ENCODE measurements at places on chromosomes 5 and 9.

DNA sequence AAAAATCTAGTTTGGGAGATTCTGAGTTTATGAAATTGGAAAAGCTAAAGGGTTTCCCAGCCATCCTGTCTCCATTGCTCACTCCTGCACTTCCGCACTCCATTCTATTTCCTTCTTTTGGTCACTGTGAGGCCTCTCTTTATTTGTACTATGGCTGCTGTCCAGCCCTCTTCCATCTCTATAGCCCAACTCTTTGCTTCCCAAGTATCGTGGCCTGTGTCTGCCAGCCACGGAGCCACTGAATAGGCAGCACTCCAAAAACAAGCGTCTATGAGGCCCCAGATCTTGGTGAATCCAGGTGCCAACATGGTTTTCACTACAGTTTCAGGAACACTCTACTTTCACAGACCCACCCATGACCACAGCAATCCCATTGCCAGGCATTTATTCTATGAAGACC, 37.2 kb downstream of the GRAMD2B start:
- no peak for DNase-seq

GRCh38 chr9:7139886-7140285, 382.1 kb downstream of the KDM4C start:
- DNase-seq = no peak

DNA sequence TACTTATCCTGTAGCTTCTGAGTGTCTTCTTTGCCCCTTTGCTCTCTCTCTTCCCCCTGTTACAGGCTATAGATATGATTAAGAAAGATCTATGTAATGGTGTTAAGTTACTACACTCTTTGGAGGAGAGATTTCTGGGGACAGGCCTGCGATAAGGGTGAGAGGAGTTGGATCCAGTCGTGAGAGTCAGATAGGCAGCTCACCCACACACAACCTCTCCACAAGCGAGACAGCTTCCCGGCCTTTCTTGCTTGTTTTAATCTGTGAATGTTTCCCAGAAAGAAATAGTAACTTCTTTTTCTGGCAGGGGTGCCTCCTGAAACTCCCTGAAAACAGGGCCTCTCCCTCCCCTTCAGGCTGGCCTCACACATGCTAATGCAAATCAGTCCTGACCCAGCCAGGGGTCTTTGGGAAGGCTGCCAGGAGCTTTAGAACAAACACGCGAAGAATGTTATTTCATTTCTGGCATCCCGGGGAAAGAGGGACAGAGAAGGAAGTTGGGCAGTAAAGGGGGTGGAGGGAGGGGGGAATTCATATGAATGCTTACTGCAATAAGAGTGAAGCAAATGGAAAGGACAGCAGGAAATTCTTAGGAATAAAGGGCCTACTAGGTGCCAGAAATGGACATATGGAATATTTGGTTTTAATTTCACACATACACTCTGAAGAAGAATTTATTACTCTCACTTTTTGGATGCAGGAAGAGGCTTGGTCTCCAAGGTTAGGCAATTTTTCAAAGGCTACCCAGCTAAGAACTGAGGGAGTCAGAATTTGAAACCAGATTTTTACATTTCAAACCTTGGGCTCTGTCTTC, 215.8 kb upstream of the TRIM32 start:
- DNase-seq = no peak

GRCh38 chr9:18874069-18874468, 158.9 kb downstream of the SAXO1 start:
- DNase-seq = no peak

- DNase-seq = no peak
These were observed 21.5 kb upstream of the SEMA4D start for GRCh38 chr9:89519366-89519805.

- DNase-seq = no peak
These were observed 680.0 kb downstream of the TAF11L14 start for GRCh38 chr5:18314192-18314778.

DNA sequence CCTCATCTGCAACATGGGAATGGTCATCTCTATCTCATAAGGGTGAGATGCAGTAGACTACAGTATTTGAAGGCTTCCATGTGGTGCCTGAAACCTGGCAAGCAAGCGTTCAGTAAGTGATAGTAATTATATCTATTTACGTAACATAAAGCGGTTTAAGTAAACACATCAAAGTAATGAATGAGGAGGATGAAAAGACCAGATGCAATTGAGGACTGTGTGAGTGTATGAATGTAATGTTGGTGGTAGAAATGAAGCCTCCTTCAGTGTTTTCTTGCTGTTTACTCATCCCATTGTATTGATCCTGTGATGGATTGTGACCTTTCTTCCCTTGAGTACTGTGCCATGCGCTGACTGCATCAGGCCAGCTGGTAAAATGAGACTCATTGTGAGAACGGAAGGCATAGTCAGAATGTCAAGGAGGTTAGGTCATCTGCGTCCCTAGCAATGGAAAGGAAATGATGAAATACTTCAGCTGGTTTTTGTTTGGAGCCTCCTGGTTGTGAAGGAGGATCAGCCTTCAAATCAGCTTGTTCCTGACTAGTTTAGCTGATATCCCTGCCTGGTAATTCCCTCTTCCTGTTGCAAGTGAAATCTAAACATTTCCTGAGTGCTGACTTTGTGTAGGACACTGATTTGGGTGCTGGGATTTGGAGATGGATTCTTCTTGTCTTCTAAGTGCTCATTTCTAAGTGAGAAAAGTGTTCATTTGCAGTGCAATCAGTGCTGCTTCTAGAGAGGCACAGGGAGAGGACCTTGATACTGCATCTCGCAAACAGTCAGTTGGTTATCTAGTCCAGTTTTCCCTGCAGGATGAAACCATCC, 35.6 kb downstream of the TNFSF8 start:
- DNase-seq = no peak

GRCh38 chr5:16544607-16545374, 72.0 kb downstream of the RETREG1 start:
- no peak for DNase-seq

- DNase-seq = no peak
These were observed 84.5 kb upstream of the SIMC1 start for GRCh38 chr5:176153741-176154140.

GRCh38 chr5:5407924-5408323, 14.6 kb upstream of the ICE1 start:
- no peak for DNase-seq

GRCh38 chr5:154734370-154735248, 20.6 kb upstream of the LARP1 start:
- DNase-seq = no peak

DNA sequence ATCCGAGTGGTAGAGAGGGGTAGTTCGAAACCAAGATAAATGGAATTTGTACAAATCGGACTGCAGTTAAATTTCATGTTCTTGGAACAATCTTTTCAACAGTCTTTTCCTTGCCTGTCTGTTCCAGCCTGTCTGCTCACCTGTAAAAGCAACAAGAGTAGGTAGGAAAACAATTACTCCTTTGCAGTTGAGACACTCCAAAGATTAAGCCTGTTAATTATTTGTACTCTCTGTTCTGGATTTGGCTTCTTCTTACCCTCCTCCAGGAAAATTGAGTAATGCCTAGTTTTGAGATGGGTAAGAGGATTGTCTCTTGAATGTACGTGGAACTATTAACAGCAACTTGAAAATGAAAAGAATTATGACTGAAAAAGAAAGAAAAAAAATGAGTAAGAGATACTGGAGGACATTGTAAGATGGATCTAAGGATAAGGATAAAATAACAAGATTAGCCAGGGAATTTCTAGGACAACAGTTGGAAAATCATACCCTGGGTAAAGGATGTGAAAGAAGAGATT, 24.3 kb downstream of the SPAAR start:
- DNase-seq = no peak

DNA sequence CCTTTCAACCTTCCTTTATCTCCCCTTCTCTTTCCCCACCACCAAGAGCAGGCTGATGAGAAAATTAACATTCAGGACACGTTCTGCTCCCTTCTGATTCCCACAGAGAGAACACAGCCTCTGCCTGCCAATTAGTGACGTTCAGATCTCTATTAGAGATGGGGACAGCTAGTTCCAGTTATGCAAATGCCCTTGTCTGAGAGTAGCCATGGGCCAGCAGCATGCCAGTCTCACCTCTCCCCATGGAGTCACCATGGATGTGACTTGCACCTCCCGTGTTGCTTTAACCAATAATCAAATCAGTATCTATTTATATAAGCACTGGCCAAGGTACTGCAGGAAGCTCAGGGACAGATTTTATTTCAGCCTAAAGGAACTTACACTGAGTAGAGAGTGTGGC, 61.3 kb downstream of the KCNIP1 start:
- DNase-seq = no peak

DNA sequence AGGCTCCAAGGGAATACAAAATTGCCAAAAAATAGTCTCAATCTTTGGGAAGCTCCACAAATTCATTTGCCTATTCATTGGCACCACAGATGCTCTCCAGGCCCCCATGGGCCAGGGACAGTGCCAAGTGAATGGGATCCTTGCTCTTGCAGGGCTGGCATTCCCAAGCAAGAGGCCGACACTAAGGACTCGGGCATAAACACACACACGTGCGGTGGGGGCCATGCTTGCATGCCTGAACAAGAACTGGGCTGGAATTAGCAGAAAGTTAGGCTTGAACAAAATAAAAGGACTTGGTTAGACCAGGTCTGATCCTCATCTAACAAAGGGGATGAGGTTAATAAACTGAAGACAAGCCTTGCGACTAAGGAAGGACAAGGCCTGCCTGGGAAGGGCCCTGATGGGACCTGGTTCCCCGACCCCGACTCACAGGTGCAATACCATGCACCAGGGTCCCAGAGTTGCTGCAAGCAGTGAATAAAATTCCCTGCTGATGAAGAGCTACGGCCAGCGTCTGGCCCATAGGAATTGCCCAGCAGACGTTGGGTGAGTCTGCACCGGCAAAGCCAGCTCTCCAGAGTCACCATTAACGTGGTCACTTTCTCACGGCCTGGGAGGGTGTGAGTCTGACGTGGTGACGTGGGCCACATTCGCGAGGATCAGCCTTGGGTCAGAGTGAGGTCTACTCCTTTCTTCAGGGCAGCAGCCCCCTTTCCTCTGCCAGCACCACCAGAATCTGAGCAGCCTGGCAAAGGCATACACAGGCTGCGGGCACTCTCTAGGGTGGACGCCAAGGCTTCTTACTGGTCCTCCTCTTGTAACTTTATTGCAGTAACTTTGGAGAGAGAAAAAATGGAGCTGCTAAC, 77.4 kb upstream of the FCN1 start:
- DNase-seq = no peak

DNA sequence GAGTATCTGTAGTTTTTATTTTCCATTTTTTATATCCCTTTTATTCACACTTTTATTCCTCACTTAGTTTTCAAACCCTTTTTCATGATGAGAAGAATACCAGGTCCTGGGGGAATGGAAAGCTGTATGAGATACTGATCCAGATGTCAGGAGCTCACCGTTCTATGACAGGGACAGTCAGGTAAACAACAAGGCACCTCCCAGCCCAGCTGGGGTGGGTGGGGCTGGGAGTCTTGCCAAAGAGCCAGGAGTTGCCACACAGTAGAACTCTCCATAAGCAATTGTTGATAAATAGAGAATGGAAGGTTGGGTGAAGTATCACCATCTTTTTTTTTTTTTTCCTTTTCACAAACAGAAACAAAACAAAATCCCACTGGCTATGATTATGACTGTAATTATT, 225.8 kb downstream of the NSG2 start:
- no peak for DNase-seq

DNA sequence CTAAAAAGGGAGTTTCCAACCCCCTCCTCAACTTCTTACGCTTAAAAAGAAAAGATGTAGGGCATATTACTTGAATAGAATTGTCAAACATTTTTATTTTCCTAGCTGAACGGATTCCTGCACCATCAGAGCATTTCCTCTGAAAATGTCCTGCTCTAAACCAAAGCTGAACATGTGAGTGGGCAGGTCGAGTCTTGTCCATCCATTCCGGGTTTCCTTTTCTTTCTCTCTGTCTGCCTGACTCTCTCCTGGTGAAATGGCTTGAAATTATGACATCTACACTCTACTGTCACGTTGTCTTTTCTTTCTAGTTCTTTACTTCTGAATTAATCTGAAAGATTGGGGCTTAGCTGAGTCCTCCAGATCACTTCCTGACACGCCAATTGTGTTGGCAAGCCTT, 39.2 kb upstream of the PTPN3 start:
- no peak for DNase-seq

GRCh38 chr5:82796643-82797416, 280.4 kb downstream of the TMEM167A start:
- no peak for DNase-seq

DNA sequence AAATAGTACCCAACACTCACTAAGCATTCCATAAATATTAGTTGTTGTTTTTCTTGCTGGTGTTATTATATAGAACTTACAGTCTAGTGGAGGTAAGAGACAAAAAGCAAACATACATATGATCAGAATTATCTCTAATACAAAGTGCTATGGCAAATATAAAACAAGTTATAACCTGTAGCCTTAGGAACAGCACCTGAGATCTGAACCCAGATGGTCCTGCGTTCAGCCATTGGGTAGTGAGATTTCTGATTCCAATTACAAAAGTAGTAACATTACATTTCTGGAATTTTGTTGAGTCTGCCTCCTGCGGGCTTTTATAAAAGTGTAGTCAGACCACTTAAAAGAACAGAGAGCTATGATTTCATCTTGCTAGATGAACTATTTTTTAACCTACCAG, 242.9 kb upstream of the ZNF462 start:
- DNase-seq = no peak

DNA sequence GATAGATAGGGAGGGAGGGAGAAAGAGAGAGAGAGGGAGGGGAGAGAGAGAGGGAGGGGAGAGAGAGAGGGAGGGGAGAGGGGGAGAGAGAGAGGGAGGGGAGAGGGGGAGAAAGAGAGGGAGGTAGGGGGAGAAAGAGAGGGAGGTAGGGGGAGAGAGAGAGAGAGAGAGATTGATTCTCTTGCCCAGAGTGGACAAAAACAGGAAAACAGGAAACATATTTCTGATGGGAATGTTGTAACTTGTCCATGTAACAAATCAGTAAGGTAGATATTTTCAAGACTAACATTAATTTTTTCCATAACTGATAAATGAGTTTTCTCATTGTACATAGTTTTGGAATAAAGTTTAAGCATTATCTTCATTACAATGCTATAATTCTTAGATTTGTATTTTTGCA, 811.7 kb upstream of the GRAMD2B start:
- DNase-seq = no peak

DNA sequence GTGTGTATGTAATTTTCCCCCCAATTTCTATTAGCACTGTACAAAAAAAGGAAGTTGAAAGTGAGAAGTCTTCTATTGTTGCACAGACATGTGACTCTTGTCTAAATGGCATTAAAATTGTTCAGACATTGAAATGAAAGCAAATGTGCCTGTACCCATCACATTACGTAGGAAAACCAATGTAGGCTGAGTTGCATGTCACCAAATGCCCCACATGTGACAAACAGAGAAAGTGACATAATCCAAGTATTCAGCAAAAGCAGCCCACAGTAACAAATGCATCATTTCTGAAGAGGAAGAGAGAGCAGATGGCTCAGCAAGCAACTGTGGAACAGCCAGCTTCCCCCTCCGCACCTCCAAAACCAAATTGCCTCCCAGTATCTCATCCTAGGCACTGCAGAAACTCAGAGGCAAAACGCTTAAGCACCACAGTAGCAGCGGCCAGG, 161.5 kb upstream of the NR4A3 start:
- no peak for DNase-seq

GRCh38 chr5:102930244-102930643, 175.1 kb downstream of the PAM start:
- DNase-seq = no peak
